Renal cortical epithelial cell (primary cell): ENCODE measurements at places on chromosomes 5 and 9.

DNA sequence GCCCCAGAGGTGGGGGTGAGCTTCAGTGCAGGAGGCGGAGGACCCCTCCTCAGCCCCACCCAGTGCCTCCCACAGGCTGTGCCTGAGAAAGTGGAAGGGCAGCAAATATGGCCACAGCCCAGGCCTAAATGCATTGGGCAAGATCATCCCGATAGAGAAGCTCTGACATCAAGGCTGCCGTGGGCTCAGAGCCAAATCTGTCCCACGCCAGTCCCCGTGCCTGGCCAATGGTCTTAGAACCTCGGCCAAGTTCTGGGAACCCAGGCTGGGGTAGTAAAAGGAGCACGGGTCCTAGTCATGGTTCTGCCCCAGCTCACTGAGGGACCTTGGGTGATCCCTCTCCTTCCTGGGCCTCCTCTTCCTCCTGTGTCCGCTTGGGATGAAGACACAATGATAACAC lies 27.7 kb upstream of the TNIP1 start:
- no peak for DNase-seq

GRCh38 chr5:150329881-150330876 lies 27.3 kb upstream of the TCOF1 start:
- no peak for DNase-seq

DNA sequence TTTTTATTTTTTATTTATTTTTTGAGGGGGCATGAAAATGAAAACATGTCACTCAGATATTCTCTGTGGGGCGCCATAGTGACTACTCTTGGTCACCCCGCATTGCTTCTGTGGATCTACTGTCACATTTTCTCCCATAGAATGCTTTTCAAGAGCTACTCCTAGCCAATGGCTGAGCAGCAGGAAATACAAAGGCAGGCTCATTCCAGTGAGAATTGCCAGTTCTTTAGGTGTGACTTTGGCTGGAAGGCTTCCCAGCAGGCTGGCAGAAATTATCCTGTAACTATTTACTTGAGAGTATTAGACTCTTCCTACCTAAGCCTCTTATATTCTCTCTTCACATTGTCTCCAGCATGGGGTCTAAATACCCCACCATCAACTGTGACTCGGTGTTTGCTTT lies 21.0 kb upstream of the PTPRD start:
- DNase-seq = no peak

DNA sequence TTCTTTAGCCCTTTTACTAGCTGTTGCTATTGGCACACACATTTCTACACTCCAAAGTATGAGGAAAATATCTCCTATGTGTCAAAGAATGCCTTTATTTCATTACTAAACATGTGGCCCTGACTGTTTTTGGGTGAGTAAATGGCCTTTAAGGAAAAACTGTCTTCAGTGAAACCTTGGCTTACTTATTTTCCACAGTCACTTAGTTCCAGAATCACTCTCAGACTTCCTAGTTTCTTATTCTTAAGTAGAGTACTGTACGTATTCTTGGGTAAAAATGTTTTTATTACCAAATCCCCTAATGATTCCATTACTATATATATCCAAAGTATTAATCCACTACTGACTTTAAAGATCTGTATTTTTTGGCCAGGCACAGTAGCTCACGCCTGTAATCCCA lies 27.5 kb downstream of the ERP44 start:
- DNase-seq = no peak

DNA sequence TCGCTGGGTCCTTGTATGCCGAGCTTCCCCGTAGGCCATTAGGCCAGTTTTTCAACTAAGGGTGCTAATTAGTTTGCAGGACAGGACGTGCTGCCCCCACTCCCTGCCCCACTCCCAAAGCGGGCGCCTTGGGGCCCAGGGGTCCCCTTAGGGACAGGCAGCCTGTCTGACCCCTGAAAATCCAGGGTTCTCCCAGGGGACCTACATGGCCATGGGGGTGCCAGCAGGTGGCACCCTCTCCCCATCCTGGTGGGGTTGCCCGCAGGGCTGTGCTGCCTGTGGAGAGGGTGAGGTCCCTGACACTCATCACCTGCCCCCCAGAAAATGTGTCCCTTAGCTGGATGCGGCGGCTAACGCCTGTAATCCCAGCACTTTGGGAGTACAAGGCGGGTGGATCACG lies 8.5 kb upstream of the CCDC187 start:
- no peak for DNase-seq

DNA sequence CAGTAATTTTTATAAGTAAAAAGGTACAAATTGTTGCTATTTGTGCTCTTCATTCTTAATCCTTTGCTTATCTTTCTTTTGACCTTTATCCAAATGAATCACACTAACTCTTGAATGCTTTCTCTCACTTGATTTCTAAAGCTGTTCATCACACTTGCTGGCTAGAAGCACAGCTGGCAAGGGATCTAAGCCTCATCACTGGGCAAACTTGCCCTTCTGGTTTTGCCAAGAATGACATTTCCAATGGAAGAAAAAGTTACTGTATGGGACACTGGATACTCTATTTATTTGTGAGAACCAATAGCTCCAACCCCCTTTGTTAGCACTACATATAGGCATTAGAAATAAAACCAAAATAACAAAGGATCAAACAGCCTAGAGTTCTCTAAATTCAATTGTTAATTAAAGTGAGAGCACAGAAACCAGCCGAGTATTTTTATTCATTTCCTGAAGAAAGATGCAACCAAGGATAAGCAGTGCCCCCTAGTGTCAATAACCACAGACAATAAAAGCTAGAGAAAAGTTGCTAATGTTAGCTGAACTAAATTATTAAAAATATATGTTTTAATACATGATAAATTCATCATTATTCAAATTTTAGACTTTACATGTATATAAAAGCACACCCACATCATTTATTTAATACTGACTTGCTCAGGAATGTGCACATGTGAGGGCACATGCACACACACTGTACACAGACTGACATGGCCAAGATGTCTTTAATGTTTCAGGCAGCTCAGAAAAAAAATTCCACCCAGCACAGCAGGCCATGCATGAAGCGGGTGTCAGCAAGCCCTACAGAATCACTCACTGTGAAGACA lies 59.8 kb upstream of the POU5F2 start:
- peak; percentile 56 for DNase-seq
